ENCODE measurements at places on chromosomes 4 and X. TPM values are rescaled to one million over a fixed set of nuclear protein-coding genes. Genes with fewer than 3 reads are reported as not detected.

- DNase-seq: peak; percentile 80
Measured at GRCh38 chrX:38803588-38804431, 2.6 kb downstream of the MID1IP1 start.

DNA sequence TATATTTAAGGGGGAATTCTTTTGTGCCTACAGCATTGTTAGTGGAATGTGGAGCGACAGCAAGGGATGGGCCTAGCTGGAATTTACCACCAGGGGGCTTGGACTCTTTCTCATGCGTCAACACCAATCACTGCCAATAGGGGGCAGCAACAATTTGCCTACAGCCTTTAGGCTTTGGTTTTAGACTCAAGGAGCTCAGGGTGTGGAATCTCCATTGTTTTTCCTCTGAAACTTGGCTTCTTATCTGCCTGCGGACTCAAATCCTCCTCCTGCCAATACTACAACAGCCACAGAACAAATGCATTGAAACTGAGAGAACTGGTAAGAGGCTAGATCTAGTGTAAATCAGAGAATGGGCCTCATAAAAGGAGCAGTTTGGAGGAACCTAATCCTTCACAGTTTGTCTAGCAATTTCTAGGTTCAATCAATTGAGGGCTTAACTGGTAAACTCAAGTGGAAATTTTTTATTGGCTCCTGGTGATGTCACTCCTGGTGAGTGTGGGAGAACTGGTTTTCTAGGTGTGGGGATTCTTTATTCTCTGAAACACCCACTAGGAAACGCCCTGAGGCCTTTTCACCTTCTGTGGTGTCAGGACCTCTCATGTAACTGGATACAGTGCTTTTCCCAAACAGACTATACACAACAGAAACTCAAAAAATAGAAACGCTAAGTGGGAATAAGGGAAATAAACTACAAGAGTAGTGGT is 27.9 kb upstream of the TMSB4X start:
- peak; percentile 86 for DNase-seq

DNA sequence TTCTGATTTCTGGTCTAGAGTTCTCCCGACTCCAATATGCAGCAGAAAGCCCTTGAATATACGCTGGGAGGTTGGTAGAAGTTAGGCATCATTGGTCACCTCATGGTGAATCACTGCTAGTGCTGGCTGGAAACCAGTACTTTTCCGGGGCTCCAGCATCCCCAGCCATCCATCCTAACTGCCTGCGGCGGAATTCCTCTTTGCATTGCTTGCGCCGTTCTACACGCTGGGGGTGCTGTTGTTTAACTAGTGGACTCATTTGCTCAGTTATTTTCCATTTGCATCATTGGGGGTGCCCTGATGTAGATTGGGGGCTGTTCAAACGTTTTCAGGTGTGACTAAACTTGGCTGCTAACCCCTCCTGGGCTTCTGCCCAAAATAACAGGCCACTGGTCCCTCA is 23.3 kb upstream of the GPR50 start:
- DNase-seq: peak; percentile 16

GRCh38 chrX:131762802-131763234 is 218.9 kb downstream of the OR13H1 start:
- DNase-seq: peak; percentile 86

DIPK2B gene
- not detected for total RNA-seq

LDB2 gene
- total RNA-seq: 24.2 TPM

GRCh38 chr4:169098532-169098931 is 88.5 kb upstream of the CBR4 start:
- no peak for DNase-seq

GAB3 gene
- total RNA-seq: 0.64 TPM

DNA sequence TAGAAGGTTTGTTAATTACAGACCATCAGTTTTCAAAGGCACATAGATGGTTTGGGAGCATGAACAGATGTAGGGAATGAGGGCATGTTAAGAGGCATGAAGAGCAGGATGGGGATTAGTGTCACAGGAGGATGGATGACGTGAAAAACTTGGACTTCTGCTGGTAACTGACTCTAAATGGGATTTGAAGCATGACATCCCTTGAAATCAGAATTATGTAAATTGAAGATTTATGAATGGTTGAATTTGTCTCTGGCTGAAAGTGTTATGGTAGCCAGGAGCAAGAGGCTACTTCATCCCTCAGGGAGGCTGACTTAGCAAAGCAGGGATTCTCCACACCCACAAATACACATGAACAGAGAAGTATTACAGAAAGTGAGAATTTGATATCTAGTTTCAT is 454.6 kb downstream of the MAGEB5 start:
- no peak for DNase-seq

- peak; percentile 87 for DNase-seq
Measured at GRCh38 chrX:9342561-9343051, 122.3 kb upstream of the TBL1X start.

NDP gene
- not detected for total RNA-seq

ZNF141 gene
- total RNA-seq: 9.5 TPM

LDOC1 gene
- total RNA-seq: 5.2 TPM

- peak; percentile 29 for DNase-seq
Measured at GRCh38 chr4:46648088-46648744, 258.3 kb upstream of the GABRA2 start.

FAM149A gene
- 0.64 TPM for total RNA-seq

DNA sequence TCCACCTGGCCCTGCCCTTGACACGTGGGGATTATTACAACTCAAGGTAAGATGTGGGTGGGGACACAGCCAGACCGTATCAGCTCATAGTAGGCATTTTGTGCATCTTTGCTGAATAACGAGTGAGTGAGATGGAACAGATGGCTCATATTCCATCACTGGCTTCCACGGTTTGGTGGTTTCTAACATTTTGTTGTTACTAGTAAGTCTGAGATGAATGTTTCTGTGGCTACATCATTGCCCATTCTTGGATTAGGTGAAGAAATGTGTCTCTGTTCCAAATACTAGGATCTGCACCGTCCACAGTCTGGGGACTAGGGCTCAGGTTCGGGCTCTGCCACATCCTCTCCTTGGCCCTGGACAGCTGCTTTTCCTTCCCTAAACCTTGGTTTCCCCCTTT is 3.6 kb downstream of the ABLIM2 start:
- no peak for DNase-seq

DNA sequence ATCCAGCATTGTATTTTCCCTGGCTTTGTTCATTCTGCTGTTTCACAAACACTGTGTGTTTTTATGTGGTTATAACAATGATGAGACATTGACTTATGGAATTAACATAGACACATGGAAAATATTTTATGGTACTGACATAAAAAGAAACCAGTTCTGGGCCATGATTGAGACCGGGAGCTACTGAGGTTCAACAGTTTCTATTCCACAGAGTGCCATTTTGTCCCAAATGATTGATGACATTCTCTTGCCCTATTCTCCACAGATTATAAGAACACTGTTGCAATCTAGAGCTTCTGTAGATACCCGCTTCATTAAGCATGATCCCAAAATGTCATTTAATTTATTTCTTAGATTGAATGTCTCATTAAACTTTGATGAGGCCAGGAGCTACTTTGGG is 326.8 kb downstream of the RPA4 start:
- no peak for DNase-seq

EIF4E gene
- 241 TPM for total RNA-seq

DNA sequence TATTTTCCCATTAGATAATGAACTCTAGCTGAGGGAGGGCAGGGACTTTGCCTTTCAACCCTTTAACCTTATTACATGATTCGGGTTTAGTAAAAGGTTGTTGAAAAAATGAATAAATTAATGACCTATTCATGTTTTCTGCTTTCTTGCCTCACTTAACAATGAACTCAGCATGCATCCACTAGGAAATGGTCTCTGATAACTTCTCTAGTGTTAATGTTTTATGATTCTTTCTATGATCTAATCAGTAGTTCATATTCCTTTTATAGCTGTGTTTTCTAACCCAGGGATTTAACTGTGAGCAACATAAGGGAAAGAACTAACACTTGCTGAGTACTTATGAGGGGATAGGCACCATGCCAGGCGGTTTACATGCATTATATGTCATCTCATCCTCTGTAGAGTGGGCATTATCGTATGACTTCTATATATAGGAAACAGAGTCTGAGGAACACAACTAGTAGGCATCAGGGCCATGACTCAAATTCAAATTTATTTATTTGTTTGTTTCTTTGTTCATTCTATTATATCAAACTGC is 236.7 kb upstream of the MAB21L2 start:
- no peak for DNase-seq

DNA sequence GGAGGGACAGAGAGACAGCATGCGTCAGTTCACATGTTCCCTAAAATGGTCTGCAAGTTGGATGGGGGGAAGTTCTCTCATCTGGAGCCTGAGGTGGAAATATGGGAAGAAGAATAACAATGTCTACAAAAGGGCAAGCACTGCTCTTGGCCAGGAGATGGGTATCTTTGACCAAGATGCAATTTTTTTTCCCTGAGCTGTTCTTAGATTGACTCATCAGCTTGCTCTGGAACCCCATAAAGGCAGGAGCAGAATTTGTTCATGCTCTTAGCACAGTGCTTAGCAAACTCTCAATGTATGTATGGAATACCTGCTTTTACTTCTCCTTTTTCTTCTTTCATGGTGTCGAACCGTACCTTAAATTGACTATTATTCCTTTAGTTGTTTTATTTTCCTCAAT is 90.5 kb upstream of the ZNF827 start:
- DNase-seq: no peak

GRCh38 chrX:120653000-120653399 is 23.1 kb upstream of the C1GALT1C1 start:
- no peak for DNase-seq

CABS1 gene
- total RNA-seq: not detected

TCEAL6 gene
- not detected for total RNA-seq

DNA sequence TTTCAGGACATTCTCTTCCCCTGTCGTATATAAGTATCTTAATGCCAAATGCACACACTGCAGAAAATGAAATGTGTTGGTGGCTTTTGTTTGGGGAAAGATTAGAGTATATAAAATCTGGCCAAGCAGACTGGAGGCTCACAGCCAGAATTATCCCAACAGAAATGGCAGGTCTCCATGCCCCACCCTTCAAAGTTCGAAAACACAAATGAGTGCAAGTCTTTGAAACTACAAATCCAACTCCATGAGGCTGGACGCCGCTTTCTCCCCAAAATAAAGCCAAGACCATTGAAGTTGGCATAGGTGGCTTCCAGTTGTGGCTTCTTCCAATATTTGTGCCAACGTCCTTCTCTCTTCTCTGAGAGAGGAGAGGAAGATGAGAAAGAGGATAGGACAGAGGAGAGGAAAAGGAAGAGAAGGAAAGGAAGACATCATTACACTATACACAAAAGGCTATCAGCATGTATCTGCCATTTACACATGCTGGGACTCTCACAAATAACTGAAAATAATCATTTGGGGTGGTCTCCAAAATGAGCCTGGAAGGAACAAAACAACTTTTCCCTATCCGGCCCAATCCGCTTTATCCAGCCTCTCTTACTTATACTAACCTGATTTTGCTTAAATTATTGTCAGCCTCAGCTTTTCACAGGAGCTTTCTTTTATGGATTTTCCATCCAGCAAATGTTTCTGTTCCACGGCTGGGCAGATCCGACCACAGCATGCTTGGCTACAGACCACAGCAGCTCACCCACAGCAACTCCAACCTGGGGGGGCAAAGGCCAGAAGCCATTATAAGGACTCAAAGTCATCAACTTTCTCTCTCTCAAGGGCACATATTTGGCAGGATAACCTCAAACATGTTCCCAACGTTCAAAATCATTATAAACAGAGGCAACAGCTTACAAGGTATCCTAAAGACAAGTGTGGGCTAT is 71.7 kb downstream of the APBB2 start:
- peak; percentile 93 for DNase-seq

DNA sequence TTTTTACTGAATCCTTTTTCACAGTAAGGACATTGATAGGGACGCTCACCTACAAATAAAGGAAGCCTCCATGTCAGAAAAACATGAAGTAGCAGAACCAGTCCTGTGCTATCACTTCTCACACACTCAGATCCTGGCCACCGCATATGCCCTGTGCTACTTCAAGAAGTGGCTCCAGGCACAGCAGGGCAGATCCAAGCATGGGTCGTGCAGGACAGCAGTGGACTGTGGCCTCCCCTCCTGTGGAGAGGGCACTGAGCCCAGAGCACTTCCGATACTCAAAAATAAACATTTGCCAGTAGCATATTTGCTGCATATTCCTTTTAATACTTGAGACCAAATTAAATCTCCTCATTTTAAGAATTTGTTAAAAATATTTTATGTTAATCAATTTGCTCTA is 167.9 kb downstream of the PRDM5 start:
- no peak for DNase-seq

DNA sequence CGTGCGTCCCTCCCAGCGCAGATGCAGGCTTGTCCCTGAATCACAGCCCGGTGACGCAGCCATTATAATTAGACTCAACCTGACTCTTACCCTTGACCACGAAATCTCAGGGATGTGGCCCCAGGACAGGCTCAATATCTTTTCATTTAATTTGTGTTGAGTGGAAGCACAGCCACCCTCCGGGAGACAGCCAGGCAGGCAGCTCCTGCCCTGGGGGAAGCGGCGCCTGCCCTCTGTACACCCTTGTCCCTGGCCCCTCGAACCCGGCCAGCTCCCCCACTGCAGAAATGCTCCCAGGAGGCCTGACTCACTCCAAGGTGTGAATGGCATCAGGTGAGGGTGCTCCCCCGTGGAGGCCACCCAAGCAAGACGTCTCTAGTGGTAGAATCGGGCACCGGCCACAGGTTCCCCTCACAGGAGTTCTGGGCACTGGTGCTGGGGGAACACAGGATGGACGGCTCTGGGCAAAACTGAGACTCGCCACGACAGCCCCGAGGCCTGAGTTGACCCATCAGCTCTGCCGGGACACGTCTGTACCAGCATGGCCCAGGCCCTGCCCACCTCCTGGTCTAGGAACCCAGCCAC is 2.7 kb downstream of the CPLX1 start:
- DNase-seq: no peak

RHOH gene
- under 0.01 TPM for total RNA-seq

DNA sequence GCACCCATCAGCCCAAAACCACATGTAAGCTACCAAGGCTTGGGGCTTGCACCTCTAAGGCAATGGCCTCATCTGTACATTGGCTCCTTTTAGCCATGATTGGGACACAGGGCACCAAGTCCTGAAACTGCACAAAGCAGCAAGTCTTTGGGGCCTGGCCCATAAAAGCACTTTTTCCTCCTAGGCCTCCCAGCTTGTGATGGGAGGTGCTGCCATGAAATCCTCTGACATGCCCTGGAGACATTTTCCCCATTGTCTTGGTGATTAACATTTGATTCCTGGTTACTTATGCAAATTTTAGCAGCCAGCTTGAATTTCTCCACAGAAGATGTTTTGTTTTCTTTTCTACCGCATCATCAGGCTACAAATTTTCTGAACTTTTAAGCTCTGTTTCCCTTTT is 58.5 kb upstream of the PABPC4L start:
- no peak for DNase-seq

GRCh38 chr4:103429283-103429682 is 231.1 kb upstream of the CENPE start:
- DNase-seq: no peak

CD40LG gene
- not detected for total RNA-seq

GRCh38 chrX:9729171-9729885 is 36.3 kb downstream of the GPR143 start:
- peak; percentile 11 for DNase-seq

GRCh38 chr4:42716996-42717395 is 60.1 kb upstream of the ATP8A1 start:
- DNase-seq: no peak
